Activated naive CD4-positive, alpha-beta T cell (primary cell): ENCODE measurements at places on chromosomes 2 and 18.

DNA sequence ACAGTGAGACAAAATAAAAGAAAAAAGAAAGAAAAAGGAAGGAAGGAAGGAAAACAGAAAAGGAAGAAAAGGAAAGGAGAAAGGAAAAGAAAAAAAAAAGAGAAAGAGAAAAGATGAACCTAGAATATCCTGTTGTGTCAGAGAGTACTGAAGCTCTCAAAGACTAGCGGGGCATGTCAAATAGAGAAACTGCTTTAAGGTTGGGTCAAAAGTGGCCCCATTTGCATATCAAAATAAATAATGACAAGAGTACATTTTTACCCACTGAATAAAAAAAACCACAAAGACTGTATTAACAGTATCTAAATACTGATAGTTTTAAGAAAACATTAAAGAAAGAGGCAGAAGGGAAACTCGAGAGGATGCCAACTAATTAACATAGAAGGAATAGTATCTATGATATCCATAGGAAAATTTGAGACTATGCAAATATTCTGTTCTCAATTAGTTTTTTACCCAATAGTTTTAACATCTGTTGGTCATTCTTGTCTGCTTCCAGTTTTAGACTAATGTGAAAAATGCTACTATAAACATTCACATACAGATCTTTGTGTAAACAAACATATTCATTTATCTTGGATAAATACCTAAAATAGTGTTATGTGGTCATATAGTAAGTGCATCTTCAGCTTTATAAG lies 53.2 kb downstream of the SFXN5 start:
- DNase-seq, result no peak

- DNase-seq, result no peak
These were observed 9.2 kb downstream of the HOXD3 start for GRCh38 chr2:176166272-176166671.

DNA sequence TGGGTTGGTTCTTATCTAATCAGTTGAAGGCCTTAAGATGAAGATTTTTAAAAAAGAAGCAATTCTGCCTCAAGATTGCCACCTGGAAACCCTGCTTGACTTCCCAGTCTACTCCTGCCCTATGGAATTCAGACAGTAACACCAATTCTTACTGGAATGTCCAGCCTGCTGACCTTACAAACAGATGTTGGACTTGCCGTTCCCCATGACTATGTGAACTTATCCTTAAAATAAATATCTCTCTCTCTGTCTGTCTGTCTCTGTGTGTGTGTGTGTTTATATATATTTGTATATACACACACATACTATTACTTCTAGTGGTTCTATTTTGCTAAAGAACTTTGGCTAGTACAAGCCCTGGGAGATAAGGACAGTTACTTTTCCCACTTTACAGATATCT lies 675.3 kb downstream of the SLC4A3 start:
- DNase-seq, result no peak

DNA sequence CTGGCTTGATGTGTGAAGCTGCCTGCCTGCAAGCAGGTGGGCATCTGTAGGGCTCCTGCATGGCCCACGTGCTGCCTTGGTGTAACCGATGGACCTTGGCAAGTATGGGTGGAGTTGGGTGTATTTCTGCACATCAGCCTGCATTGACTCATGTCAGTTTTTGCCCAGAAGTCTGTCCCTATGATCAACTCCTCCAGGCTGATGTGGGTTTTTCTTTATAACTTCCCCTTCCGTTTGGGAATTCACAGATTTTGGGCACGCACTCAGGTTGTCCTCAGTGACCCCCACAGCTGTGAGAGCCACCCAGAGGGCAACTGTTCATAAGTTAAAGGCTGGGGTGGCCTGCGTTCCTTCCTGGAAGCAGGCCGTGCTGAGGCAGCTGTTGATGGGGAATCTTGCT lies 123.3 kb downstream of the NCK2 start:
- no peak for DNase-seq

- no peak for DNase-seq
These were observed 98.0 kb downstream of the CCDC138 start for GRCh38 chr2:108884619-108885018.
